ENCODE measurements at places on chromosomes 7 and 10.

- DNase-seq, result no peak
These were observed 12.2 kb downstream of the PLXDC2 start for GRCh38 chr10:19828278-19829049.

DNA sequence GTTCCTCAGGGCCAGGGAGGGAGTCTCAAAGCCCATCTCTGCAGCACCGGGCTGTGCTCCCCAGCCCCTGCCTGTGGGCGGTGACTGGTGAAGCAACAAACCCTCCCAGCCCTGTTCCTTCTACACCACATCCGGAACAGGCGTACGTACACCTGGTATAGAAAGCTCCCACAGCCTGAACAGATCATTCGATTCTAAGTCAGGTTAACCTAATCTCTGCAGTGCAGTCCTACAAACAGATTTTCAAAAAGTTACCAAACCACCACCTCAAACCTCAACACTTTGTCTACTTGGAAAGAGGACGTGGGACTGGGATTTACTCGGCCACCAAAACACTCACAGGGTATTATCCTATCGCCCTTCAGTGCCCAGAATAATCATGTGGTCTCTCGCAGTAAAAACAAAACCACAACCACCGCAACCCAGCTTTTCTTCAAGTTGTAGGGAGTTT is 238.4 kb downstream of the DIP2C start:
- DNase-seq, result no peak

DNA sequence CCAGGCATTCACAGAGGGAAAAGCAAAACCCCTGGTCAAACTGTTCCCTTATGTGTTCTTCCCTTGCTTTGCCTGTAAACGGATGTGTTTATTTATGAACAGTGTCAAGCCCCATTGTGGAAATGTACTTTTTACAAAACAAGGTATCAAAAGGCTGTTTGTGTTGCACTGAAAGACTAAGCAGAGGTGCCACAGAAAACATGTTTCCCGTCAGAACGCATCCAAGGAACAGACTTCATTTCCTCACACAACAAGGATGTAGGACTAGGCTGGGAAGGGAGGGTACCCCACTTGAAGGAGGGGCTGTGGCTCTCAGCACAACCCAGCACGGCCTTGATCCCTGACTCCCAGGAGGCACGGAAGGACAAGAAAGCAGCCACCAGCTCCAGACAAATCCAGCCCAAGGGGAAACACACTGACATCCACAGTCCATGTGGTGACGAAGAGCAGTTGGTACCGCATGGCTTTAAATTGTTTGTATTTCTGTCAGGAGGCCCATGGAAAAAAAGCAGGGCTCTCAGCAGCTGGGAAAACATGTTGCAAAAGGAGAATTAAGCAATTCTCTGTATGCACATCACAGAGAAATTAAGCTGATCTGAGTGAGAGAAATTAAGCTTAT is 85.6 kb downstream of the RNF216 start:
- no peak for DNase-seq

DNA sequence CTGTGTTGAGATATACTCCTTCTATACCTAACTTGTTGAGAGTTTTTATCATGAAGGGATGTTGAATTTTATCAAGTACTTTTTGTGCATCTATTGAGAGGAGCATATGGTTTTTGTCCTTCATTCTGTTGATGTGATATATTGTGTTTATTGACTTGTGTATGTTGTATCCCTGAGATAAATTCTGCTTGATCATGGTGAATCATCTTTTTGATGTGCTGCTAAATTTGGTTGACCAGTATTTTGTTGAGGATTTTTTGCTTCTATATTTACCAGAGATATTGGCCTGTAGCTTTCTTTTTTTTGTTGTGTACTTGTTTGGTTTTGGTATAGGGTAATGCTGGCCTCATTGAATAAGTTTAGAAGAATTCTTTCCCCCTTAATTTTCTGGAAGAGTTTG is 32.4 kb downstream of the NEURL1 start:
- DNase-seq, result no peak

GRCh38 chr7:12716134-12716681 is 28.8 kb downstream of the ARL4A start:
- no peak for DNase-seq

DNA sequence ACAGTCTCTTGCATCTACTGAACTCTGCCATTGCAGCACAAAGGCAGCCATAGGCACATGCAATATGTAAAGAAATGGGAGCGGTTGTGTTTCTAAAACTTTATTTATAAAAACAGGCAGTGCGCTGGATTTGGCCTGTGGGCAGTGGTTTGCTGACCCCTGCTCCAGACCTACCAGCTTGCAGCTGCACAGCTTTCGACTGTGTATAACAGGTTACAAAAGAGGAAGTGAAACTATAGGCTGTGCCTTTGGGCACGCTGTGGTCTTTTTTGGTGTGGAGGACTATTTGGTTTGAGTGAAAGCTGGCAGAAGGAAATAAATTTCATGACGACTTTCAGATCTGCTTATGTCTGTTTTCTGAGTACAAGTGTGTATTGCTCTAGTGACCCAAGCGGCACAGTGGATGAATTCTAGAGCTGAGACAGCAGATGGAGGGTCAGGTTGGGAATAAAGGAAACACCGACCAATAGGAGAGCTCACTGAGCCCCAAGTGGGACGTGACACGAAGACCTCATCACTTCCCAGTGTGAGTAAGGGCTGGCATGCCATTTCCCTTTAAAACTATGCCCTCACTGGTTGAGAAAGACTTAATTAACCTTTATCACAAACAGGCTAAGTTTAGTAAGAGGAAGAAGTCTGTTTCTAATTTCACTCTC is 152.7 kb downstream of the ANK3 start:
- DNase-seq, result no peak

DNA sequence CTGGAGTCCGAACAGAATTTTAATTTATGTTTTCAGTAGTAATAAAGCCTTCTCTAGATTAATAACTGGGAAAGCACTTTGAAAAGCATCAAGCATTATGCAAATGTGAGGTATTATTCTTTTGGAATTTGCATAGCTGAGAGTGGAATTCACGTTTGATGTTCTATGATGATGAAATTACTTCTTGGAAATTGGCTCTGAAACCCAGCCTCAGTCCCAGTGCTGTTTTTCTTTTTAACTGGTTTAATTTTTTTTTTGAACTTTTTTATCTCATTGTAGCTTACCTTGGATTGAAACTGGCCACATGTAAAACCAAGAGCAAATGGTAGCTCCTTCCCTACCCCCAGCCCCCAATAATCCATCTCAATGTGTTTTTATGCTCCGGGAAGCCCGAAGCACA is 1.2 kb downstream of the TBXAS1 start:
- DNase-seq, result no peak

DNA sequence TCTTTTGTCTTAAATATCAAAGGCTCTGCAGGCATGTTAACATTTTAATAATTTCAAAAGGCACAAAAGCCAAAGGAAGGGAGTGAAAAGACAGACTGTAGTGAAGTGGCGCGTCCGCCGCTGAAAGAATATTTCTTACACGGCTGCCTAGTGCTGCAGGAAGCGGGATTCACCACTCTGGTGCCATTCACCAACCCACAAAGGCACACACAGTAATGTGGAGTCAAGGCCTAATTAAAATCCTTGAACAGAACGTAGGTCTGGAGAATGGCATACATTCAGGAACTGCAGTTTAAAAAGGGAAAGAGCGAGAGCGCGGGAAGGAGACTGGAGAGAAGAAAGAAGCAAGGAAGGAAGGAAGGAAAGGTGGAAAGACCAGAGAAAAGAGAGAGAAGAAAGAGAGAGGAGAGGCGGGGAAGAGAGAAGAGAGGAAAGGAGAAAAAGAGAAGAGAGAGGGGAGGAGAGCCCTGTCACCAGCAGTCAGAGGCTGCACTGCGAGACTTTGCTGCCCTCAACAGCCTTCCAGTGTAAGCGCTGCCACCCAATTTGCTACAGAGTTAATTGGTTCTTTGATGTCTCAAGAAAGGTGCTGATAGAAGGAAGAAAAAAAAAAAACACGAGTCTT is 554.0 kb downstream of the MDFIC start:
- DNase-seq, result no peak

- DNase-seq, result no peak
These were observed 36.5 kb upstream of the SVIL start for GRCh38 chr10:29671228-29671780.

DNA sequence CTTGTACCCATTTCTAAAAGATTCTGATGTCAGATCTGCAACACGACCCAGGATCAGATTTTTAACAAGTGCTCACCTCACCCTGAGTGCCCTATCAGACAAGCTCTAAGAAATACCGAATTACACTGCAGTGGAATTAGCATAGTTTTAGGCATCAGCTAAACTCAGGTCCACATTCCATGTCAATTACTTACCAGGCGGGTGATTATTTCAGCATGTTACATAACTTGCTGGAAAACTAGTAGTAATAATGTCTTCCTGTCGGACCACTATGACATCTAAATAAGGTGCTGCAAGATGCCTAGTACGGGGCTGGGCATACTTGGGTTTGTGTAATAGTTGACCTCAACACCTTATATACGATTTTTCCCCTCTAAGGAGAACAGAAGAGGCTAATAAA is 21.0 kb downstream of the TRIL start:
- no peak for DNase-seq

- DNase-seq, result no peak
These were observed 47.2 kb downstream of the APBB1IP start for GRCh38 chr10:26485150-26485941.

DNA sequence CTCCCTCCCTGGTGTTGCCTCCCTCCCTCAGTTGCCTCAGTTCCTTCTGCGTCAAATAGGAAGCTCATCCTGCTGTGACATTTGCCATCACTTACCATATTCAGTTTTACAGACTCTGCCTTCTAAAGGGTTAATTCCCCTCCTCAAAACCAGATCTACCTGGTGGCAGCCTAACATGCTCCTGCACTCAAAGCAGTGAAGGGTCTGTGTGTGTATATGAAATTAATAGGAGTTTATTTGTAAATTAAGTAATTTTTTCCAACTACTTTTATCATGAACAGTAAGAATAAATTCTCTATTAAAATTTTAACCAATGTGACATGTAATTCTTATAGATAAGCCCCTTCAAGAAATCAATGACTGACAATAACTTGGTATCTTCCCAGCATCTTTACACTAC is 158.6 kb upstream of the INSYN2A start:
- DNase-seq, result no peak

DNA sequence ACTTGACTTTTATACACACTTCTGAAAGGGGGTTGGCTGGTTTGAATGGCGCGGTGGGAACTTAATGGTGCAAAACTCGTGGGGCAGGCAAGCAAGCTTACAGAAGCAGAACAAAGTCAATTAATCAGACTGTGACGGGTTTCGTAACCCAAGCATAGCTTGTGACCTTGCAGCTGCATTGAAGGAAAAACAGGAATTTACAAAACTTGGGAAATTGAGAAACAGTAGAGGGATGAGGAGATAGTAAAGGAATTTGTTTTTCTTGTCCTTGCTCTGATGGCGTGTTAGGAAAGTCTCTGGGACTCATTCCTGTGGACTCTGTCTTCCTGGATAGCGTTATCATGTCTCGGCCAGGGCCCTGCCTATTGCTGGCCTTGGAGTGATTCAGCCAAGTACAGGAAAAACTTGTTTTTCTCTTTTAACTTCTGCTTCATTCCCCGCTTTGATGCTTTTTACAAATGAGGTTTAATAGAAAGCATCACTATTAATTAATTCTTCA is 220.0 kb upstream of the KCND2 start:
- DNase-seq, result no peak

DNA sequence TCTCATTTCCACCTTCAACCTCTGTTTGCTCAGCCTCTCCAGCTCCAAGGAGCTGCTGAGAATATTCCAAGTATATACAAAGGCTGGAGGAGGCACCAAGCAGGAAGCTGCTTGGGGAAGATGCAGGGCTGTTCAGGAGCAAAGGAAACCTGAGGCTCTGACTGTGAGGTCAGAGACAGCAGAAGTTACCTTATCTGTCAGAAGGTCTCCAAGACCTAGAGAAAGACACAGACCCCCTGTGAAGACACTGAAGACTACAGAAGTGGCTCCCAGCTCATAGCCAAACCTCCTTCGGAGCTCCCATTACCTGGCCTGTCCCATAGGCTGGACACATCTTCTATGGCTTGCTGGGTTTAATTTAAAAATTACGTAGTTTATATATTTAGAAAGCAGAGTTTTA is 53.2 kb downstream of the PKD1L1 start:
- DNase-seq, result no peak

DNA sequence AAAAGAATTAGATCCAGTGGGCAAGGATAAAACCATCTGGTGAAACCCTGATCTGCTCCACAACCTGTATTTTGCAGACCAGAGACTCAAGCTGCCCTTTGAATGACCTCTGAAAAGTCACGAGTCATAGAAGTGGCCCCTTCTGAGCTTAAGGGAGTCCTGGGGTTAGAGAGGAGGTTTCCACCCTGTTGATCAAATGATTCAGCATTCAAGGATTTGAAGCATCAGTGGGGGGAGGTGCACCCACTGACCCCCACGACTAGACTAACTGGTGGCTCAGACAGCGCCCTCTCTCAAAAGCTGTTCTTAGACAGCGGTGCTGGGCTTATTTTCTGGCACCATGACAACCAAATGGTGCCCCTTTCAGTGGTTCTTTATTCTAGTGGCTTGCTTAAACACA is 44.3 kb downstream of the PLCE1 start:
- DNase-seq, result no peak

DNA sequence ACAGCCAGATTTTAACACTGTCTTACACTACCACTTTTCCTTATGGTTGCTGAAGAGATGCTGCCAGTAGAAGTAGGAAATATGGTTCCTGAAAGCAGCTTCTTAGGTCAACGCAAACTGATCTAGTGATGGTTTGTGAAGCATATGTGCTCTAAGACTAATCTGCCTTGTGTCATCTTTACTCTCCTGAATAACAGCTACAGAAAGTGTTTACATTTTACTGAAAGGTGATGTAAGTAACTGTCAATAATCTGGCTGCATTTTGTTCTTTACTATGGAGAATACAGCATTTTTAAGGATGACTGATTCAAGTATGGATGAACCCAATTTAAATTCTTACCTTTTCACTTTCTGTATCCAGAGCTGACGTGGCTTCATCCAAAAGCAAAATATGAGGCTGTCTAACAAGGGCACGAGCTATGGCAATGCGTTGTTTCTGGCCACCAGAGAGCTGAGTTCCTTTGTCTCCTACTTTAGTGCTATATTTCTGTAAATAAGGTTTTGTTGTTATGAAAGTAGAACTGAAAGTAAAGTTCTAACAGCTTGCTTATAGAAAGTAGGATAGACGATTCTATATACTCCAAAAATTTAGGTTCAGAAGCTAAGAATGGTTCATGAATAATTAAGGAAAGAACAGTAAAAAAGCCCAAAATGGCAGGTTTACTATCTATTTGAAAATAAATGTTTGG is 30.2 kb upstream of the ABCB4 start:
- DNase-seq, result no peak

GRCh38 chr7:142328551-142328950 is 70.7 kb upstream of the PRSS58 start:
- DNase-seq, result no peak

GRCh38 chr7:4626318-4626845 is 55.7 kb upstream of the FOXK1 start:
- no peak for DNase-seq
